ENCODE measurements at places on chromosomes 7 and 10.
A peak's percentile ranks its signal among the peaks of the same experiment; 100 is the strongest.

GRCh38 chr10:34723750-34724149 is 91.3 kb downstream of the PARD3 start:
- no peak for DNase-seq

DNA sequence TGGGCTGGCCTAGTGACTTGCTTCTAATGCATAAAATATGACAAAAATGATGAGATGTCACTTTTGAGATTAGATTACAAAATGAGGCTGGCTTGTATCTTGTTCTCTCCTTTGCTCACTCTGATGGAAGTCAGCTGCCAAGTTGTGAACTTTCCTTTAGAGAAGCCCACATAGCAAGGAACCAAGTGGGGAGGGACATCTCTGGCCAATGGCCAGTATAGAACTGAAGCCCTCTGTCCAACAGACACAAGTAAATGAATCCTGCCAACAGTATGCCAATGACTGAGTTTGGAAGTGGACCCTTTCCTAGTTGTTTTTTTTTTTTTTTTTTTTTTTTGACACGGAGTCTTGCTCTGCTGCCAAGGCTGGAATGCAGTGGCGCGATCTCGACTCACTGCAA is 3.3 kb downstream of the ZC3HC1 start:
- DNase-seq: no peak

GRCh38 chr7:115516341-115516740 is 514.2 kb downstream of the TFEC start:
- no peak for DNase-seq

DNA sequence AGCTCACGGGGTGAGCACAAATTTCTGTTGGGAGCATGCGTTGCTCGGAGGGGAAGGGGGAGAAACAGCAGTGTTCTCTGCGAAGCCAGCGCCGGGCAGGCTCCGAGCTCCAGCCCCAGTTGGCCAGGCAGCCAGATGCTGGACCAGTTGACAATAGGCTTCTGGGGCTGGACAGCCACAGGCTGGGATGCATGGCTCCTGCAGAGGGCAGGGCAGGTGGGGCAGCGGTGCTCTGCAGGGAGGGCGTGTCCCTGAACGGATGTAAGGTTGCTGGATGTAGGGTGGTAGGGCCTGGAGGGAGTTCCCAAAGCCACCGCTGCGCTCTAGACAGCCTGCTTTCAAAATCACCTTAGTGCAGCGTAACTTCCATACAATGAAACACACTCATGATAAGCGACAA is 574.9 kb downstream of the GLRX3 start:
- DNase-seq: no peak

- DNase-seq: no peak
These were observed 2.5 kb downstream of the SH3PXD2A start for GRCh38 chr10:103852856-103853255.

DNA sequence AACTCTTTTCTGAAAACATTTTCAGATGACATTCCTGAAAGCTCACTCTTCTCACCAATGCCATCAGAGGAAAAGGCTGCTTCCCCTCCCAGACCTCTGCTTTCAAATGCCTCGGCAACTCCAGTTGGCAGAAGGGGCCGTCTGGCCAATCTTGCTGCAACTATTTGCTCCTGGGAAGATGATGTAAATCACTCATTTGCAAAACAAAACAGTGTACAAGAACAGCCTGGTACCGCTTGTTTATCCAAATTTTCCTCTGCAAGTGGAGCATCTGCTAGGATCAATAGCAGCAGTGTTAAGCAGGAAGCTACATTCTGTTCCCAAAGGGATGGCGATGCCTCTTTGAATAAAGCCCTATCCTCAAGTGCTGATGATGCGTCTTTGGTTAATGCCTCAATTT is 16.5 kb downstream of the ANLN start:
- no peak for DNase-seq

- DNase-seq: no peak
These were observed 75.1 kb downstream of the RELN start for GRCh38 chr7:103914147-103914899.

DNA sequence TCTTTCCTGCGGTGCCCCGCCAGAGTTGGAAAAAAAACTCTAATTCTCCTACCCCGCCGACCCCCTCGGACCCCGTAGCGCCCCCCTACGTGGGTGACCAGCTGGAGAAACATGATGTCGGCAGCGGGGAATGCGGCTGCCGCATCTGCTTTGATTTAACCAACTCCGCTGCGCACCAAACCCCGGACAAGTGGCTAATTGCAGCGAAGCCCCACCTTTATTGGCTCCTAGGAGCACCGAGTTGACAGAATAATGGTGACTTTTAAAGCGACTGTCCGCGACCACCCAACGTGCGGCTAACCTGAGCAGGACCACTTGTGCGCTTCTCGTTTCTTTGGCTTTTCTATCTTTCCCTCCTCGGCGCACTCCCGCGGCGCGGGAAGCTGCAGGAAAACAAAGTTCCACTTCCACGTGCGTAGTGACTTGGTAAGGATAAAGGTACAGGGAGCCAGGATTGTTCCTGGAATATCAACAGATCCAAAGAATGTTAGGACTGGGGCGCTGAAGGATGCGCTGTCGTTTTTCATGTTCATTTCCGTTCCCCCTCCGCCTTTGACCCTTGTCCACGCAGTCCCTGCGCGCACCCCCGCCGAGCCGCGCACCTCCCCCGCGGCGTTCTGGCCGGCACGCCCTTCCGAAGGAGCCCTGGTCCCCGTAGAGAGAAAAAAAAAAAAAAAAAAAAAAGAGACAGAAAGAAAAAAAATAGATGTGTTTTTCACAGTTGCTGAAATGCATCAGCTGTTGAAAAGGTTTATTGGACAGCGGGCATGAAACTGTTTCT is 1.4 kb downstream of the WNT16 start:
- no peak for DNase-seq

DNA sequence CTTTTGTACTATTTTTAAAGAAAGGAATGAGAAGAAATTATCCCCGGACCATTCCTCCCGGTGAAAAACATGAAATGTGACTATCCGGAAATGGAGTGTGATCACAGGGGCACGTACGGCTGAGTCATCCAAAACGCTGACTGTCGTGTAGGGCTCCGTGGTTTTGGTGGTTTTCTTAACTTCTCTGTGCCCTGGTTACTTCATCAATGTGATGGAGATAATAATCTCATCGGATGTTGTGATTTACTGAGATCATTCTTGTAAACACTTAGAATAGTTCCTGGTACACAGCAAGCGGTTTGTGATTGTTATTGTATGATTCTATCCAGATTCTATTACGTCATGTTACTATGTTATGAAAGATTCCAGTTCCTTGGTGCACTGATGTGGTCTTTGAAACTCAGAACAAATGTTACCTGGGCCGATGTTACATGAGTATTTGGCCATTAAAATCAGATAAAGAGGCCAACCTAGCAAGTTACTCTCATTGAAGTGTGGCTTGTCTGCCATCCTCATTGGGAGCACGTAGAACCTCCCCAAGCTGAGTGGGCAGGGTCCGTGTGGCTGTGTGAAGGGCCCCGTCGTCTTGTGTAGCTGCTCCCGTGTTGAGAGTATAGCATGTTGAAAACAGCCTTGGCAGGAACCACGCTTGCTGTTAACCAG is 99.5 kb downstream of the CAMK1D start:
- DNase-seq: no peak

- DNase-seq: no peak
These were observed 126.4 kb upstream of the ZNF746 start for GRCh38 chr7:149624006-149624405.

GRCh38 chr10:75469006-75469616 is 37.7 kb downstream of the LRMDA start:
- DNase-seq: no peak

DNA sequence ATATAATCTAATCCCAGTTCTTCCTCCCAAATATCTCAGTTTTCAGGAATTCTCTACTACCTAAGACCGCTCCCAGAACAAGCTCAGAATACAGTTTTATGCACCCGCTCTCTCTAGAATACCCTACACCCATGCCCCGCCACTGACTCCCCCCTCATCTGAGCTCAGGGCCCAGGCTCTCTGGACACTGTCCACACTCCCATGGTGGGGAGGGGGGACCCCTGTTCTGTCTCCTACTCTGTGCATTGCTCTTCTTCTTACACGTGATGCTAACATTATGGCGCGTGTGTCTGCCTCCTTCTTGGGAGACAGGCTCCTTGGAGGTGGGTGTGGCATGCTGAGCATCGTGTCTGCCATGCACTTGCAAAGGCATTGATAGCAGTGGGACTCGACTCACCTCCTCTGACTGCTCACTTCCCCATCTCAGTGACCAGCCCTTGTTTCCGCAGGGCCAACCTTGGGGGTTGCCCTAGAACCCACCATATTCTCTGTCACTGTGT is 127.9 kb downstream of the TCERG1L start:
- no peak for DNase-seq

DNA sequence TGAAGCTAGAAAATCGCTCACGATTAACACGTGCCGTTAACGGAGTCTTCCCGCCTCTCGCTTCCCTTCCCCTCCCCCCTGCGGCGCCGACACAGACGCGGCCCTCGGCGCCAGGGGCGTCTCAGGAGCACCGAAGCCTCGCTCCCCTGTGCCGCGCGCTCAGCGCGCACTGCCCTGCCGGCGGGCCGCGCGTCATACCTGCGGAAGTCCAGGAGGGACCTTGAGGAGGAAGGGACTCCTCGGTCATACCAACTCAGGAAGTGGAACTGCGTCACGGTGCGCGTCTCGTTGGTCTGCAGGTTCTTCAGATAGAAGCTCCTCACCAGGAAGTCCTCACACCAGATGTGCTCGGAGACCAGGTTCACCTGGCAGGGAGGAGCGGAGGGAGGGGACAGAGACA is 239.6 kb downstream of the DNAJB6 start:
- no peak for DNase-seq

GRCh38 chr10:35257057-35257983 is 79.0 kb upstream of the CCNY start:
- DNase-seq: no peak

DNA sequence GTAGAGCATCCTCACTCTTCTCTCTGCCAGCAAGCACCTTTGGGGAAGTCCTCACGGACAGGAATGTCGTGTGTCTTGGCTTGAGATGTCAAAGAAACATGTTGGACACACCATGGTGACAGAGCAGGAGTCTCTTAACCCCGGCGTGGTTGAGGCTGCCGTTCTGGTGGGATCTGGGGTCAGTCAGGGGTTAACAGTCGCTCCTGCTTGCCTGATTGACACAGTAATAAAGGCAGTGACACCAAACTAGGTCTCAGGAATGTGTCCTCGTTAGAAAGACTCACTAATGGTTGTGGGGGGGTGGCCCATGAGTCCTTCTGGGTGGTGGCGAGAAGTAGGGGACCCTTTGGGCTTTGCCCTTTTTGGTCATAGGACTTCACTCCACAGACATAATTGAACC is 69.0 kb downstream of the TCF7L2 start:
- no peak for DNase-seq

GRCh38 chr7:35695473-35695850 is 527 bp upstream of the HERPUD2 start:
- DNase-seq: no peak

DNA sequence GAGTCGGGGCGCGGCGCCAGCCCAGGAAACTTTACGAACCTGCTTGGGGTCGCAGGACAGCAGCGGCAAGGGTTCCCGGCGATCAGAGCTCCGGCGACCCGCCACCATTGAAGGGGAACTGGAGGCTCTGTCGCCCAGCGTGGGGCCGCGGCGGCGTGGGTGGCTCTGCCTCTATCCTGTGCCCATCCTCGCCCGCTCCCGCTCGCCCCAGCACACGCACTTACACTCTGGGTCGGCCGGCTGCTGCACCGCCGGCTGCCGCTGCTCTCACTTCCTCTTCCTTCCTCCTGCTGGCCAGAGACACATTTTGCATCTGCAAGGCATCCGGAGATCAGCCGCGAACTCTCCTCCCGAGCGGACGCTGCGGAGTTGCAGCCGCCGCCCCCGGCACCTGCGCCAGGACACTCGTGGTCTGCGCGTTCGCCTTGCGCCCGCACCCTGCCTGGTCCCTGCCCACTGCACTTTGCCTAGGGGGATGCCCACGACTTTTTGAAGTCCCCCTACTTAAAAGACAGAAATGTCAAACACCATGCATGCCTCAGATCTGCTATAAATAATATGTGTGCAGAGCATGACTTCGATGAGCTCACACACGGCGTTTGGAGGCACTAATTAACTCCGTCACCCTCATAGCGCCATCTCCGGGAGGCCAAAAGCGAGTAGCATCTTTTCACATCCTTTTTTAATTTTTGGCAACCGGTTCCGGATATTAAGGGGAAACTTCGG is at the start of gene ELMO1:
Gene ELMO1 (minus strand): TSS at position 229 of the 726 bp plus-strand sequence. CDS start 106,174 bp downstream, outside the sequence.
- DNase-seq: peak; percentile 63

DNA sequence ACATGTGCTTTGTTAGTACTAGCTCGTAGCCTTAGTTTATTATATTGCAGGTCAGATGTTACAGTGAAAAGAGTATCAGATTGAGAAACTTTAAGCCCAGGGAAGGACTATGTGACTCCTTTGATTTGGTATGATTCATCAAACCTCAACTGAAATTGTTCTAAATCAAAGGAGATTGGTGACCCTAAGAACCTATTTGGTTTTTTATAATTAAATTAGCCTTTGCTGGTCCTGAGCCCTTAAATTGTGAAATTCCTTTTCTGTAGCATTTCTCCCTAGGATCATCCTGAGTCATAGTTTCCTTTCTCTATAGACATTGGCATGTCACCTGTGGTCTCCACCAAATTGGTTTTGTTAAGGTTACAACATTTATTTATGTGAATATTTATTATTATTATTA is 89.7 kb downstream of the POLR1F start:
- no peak for DNase-seq

- DNase-seq: peak; percentile 68
These were observed 447.8 kb upstream of the C7orf33 start for GRCh38 chr7:148142660-148143248.

DNA sequence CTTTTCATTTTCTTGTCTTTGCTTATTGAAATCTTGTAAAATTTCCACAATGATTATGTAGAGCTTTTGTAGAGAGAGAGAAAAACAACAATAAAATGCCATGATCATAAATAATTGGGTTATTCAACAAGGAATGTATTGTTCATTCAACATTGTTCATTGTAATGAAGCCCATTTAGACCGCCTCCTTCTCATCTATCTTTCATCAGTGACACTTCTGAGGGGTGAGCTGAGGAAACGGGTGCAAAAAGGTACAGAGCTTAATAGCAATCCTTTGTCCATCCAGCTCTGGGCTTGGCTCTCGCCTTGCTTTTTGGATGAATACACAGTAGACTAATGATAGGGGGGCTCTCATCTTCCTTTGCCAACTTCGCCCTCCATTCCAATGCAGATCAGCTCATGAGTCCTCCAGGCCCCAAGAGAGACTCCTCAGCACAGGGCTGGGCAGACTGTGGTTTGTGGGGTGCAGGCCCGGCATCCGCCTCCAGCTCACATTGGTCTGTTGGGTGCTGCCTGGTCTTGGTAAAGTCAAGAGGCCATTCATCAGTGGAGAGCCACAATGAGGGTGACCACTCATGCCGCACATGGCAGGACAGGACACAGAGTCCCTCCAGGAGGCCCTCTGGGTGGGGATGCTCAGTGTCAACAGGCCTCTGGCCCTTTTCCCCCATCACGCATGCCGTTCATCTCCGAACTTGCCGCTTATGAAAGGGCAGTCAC is 17.9 kb upstream of the PPA1 start:
- DNase-seq: no peak

All from NCI-H524 (cell line).